ENCODE measurements at places on chromosomes 12 and 14.

GRCh38 chr12:131155131-131155530, 201.4 kb downstream of the ADGRD1 start:
- no peak for DNase-seq

DNA sequence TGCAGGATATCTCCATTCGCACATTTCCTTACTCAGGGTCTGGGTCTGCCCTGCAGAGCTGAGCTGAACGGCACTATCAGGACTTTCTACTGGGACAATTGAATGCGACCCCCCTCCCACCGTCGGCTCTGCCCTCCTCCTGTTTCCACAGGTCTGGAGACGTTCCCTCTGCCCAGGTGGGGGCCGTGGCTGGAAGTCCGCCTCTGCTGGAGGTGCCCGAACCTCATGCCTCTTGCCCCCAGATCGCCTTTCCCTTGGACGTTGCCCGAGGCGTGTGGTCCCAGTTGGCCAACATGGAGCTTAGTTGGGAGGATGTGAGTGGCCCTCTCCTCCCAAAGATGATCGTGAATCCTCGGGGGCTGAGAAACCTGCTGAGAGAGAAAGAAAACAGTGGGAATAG, 21.2 kb upstream of the KLC1 start:
- DNase-seq: no peak

GRCh38 chr12:88223519-88223918, 81.4 kb downstream of the TMTC3 start:
- no peak for DNase-seq

DNA sequence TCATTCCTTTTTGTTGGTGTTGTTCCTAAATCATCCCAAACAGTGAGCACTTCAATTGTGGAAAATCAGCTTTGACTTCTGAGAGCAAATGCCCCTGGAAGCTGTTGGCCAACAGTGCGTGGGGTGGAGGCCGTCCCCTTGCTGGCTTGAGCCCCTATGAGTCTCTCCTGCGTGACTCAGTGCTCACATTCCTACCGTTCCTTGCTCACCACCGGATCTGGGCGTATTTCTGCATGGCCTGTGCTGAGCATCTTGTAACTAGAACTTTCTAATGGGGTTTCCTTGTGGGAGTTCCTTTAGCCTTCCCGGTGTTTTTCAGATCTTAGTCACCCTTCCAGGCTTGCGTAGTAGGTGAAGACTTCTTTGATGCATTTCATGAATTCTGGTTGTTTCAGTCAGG, 14.7 kb downstream of the SERPINA1 start:
- no peak for DNase-seq

GRCh38 chr14:73761618-73762355, 47.6 kb upstream of the PNMA1 start:
- DNase-seq: no peak

- no peak for DNase-seq
Measured at GRCh38 chr14:76591266-76591665, 170.0 kb upstream of the VASH1 start.

GRCh38 chr12:110921262-110921661, 883 bp upstream of the MYL2 start:
- no peak for DNase-seq

DNA sequence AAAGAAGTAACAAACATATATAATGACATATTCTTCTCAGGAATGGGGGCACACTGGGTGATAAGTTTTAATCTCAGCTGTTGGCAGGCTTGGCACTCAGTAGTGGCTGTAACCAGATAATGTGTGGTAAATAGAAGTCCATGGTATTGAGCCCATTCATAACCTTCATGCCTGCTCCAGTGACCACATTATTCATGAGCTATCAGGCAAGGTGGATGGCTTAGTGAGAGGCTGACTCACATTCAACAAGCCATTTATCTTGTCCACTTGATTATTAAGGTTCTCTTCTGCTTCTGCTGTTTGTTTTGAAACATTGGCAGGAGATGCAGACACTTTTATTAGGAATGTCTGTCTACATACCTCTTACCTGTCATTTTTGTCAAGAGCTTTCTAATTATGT, 950.4 kb upstream of the LRFN5 start:
- DNase-seq: no peak

DNA sequence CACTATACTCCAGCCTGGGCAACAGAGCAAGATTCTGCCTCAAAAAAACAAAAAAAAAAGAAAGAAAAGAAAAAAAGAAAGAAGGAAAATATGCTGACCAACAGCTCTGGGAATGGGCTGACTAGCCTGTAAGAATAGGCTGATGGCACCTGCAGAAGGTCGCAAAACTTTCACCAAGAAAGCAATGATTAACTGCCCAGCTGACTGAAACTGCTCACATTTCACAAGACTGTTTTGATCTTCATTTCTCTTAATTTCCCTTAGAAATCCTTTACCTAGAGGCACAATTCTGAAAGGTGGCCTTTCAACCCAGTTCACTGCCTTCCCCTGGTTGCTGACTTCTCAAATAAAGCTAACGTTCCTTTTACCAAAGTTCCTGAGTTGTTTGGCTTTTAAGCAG, 12.4 kb downstream of the BEST3 start:
- no peak for DNase-seq
